ENCODE measurements at places on chromosomes 5 and 9.

GRCh38 chr9:127931092-127931881 lies 710 bp upstream of the PIP5KL1 start:
- no peak for DNase-seq

- no peak for DNase-seq
These were observed 343.7 kb downstream of the ENC1 start for GRCh38 chr5:74296685-74297408.

DNA sequence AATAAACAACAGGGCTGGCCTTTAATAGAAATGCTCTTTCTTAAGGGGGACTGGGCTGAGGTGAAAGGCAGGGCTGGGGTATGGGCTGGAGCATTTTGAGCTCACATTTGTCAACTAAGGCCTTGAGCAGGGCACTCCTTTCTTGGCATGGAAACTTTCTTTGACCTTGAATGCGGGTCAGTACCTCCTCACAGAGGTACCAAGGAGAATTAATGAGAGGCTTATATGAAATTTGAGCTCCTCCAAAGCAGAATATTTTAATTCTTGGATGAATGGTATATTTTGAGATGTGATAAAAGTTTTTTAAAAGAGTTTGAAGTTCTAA lies 3.1 kb downstream of the CYSTM1 start:
- no peak for DNase-seq

DNA sequence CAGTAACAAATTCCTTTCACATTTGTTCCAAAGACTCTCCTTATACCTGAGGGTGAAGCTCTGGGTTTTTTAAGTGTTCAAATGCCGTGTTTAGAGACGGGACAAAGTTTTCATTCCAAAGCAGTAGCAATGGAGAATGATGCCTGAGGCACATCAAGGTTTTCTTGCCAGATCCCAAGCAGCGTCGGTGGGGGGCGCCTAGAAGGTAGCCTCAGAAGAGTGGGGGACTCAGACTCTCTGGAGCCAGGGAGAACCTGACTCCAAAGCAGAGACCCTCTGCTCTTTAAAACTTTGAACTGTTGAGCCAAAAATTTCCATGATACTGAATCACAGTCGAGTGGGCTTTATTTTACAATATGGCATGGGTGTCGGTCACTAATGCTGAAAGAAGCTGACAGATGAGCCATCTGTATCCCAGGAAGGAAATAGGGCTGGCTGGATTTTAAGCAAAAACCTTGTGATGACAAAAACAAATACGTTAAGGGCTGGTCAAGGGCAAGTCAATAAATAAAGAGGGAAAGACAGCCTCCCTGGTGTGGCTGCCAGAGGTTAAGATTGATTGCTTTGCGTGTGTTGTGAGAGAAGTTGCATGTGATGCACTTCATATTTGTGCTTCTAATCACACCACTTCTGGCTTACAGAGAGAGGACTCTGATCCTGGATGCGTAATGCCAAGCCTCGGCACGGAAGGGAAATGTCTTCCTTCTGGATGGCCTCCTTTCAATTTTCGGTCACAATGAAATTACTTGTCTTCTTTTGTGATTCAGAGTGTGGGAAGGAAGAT lies 161.1 kb upstream of the EFNA5 start:
- DNase-seq = no peak

- DNase-seq = no peak
These were observed 91.8 kb upstream of the DAPK1 start for GRCh38 chr9:87405677-87406542.

GRCh38 chr5:108233617-108234155 lies 148.2 kb downstream of the FBXL17 start:
- no peak for DNase-seq

GRCh38 chr5:173180331-173180730 lies 36.0 kb downstream of the BNIP1 start:
- DNase-seq = no peak
